ENCODE measurements at places on chromosomes 2 and 18.

DNA sequence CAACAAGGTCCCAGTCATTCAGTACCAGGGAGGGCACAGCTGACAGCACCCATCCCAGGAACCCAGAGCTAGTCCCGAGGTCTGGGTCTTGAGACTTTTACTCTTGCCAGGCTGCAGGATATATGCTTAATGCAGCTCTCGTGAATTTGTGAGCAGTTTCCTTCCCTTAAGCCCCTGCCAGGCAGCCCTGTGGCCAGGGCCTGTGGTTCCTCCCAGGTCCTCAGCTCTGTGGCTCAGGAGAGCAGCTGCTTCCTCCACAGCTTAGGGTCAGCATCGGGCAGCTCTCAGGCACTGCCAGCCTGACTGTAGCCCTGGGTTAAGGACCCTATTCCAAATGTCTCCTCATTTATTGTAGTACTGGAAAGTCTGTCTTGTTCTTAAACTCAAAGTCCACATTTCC, 1384.8 kb downstream of the RPIA start:
- DNase-seq = no peak

GRCh38 chr2:18119883-18120282, 241.4 kb downstream of the KCNS3 start:
- no peak for DNase-seq

DNA sequence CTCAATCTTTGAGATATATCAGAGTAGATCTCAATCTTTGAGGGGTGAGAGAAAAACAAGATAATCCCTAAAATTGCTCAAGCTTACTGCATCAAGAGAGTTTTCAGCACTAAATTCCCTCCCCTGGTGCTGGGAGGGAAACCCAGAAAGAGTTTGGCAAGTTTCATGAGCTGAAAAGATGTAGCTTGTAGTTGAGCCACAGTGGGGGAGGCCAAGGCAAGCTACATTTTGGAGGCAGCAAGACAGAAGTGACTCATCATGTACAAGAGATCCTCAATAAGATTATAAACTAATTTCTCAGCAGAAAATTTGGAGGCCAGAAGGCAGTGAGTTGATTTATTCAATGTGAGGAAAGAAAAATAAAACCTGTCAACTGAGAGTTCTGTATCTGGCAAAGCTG, 308.2 kb downstream of the PIEZO2 start:
- DNase-seq = no peak

GRCh38 chr18:80136679-80137078, 27.6 kb downstream of the ADNP2 start:
- no peak for DNase-seq

DNA sequence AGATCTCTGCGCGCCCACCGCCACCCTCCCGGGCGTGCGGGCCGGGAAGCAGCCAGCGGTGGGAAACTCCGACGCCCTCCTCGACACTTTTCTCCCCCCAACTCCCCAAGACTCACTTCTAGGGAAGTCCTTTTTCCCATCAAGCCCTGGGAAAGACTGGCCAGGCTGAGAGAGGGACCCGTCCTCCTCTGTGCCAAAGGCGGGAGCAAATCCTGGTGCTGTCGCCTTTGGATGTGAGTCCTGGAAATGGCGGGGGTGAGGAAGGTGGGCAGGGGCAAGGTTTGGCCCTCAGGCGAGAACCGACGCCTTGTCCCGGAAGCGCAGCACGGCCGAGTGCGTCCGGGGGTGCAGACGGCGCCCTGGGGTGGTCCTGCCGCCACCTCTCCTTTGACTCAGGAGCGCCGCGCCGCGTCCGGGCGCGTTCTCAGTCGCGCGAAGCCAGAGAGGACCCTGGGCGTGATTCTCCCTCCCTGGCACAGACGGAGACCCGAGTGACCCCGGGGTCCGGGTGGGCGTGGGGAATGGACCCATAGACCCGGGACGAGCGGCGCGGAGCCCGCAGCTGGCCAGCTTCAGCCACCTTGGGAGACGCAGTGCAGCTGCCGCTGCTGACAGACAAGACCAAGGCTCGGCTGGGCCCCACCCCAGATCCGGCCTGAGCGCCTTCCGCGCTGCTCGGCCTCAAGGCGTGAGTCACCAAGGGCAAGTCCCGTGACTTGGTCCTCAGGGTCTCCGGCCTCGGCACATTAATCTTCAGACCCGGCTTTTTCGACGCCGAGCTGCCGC, 3.5 kb upstream of the LBX2 start:
- DNase-seq = peak; percentile 86

- no peak for DNase-seq
Measured at GRCh38 chr2:241564596-241565410, 6.3 kb downstream of the BOK start.

- DNase-seq = no peak
Measured at GRCh38 chr2:228339525-228339924, 158.0 kb upstream of the SPHKAP start.

DNA sequence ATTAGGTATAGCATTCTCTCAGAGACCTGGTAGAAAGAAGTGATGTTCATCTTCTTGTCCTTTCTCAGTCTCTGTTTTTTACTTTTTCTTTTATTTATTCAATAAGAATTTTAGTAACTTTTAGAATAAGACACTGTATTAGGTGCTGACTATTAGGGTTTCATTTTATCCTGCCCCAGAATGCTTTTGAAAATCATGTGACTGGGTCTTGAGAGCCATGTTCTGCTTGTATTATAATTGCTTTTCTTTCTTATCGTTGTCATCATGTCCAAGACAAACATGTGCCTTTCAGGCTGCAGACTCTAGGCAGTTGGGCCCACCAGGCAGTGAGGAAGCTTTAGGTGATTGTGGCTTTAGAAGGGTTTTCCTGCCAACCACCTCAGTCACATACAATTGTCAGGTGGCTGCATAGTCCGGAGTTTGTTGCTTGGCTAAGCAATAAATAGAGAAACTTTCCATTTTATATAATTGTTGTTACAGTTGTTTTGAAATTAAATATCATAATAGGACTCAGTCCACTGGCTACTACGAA, 15.1 kb downstream of the GRHL1 start:
- DNase-seq = no peak

- DNase-seq = no peak
Measured at GRCh38 chr2:226184940-226185615, 614.5 kb downstream of the IRS1 start.

DNA sequence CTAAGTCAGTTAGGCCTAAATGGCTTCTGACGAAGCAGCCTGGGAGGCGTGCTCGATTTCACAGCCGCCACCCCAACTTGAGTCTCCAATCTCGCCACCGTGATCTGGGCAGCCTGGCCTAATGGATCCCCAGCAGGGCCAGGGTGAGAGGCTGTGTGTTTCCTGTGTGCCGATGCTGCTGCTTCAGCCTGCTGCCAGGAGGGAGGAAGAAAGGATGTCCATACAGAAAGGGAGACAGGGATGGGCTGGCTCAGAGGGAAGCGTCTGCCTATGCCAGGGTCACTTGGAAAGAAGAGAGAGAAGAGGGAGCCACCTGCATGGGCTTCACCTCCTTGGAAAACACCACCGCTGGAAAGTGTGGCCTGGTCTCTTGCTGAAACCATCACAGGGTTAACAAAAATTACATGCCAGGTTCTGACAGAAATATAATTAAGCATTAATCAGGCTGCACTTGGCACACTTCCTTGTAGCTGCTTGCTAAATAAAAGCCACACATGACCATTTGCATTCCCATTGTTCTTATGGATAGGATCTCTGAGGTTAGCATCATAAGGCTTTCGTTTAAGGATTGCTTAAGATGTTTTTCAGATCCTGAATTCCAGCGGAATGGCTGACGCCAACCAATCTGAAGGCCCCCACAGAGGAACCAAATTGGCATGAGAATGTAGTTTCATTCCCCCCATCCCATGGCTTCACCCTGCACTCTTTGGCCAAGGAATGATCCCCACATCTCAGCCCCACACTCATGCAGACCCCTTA, 108.8 kb upstream of the SLC1A4 start:
- no peak for DNase-seq
